ENCODE measurements at places on chromosomes 11 and 22.

- no peak for DNase-seq
Observed at GRCh38 chr11:95884376-95884775, 39.5 kb downstream of the MTMR2 start.

DNA sequence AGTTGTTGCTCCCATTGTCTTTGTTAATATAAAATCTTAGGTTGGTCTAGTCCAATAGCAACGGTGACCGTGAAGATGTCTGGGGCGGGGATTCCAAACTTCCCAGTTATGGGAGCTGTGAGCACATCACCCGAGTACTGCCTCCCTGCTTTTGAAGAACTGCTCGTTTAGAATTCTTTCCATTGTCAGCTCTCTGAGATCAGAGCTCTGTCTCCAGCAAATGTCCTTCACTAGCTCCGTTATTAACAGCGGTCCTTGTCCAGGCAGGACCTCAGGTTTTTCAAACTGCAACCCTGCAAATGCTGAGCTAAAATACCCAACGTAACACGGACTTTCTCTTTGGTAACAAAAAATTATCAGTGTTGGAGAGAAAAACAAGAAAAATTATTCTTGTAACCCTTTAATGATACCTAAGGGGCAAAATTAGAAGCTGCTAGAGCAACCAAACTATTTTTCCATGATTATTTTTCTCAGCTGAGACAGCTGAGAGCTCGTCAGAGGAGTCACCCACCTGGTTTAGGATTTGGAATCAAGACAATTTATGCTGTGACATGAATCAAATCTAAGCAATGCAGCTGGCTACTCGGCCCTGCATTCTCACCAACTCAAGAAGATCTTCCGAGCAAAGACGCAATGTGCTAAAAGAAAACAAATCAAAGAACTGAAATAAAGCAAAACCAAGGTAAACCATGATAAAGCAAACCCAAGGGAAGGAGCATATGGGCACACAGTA is 15.1 kb upstream of the EFCAB6 start:
- DNase-seq: no peak

DNA sequence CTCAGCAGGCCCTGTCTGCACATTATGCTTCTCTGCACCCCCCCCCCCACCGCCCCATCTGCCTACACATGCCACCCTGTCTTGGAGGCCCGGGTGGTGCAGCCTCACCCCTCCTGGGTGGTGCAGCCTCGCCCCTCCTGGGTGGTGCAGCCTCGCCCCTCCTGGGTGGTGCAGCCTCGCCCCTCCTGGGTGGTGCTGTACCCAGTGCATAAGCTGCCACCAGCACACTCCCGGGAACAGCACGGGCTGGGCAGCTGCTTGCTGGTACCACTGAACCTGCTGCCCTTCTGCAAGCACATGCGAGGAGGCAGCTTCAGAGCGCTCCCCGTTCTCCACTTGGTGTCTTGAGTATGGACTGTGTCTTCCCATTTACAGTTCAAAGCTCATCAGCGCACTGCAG is 69.3 kb downstream of the NCAPD3 start:
- no peak for DNase-seq

DNA sequence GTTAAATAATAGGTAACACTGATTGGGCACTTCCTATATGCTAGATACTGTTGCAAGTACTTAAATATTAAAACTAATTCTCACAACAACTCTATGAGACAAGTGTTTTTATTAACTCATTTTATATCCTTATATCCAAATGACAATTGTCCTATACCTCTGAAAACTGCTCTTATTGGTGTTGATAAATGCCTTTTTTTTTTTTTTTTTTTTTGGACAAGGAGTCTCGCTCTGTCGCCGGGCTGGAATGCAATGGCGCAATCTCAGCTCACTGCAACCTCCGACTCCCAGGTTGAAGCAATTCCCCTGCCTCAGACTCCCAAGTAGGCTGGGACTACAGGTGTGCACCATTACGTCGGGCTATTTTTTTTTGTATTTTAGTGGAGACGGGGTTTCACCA is 41.6 kb downstream of the MRTFA start:
- DNase-seq: no peak

Measured in SIG-M5 (cell line).